ENCODE measurements at places on chromosomes 5 and 9.

- DNase-seq, result no peak
Observed at GRCh38 chr9:129834489-129835127, 467 bp downstream of the C9orf78 start.

DNA sequence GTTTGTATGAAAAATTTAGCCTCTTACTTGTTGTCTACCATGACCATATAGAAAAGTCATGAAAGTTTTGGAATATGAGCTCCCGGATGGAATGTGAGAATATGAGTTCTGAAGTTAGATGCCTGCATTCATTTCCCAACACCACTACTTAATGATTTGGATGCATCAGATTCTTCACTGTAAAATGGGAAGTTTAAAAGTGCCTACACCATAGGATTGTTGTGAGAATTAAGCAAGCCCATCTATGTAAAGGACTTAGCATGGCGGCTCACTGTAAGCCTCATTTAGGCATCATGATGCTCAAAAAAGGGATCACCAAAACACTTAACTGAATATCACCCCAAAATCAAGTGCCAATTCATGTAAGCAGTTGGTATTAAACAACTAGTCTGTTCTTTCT lies 177.3 kb downstream of the RAB3C start:
- no peak for DNase-seq

GRCh38 chr5:176533894-176534611 lies 3.1 kb downstream of the RNF44 start:
- no peak for DNase-seq

GRCh38 chr9:100134731-100135130 lies 35.7 kb downstream of the INVS start:
- DNase-seq, result no peak

DNA sequence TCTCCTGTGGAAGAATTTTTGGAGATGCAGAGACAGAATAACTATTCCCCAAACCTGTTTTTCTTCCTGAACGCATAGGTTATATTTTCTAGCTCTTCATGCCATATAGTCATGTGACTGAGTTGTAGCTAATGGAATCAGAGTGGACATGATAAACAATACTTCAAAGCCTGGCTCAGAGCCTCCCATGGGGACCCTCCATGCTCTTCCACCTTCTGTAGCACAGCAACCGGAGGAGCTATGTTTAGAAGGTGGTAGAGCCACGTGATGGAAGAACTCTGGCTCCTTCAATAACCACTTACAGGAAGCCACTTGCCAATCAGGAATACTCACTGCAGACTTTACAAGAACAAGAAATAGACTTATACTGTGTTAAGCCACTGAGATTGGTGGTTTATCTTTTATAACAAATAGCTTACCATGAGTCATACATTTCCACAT lies 39.2 kb downstream of the NADK2 start:
- DNase-seq, result no peak

- DNase-seq, result no peak
Observed at GRCh38 chr5:6350277-6351090, 27.9 kb downstream of the MED10 start.

DNA sequence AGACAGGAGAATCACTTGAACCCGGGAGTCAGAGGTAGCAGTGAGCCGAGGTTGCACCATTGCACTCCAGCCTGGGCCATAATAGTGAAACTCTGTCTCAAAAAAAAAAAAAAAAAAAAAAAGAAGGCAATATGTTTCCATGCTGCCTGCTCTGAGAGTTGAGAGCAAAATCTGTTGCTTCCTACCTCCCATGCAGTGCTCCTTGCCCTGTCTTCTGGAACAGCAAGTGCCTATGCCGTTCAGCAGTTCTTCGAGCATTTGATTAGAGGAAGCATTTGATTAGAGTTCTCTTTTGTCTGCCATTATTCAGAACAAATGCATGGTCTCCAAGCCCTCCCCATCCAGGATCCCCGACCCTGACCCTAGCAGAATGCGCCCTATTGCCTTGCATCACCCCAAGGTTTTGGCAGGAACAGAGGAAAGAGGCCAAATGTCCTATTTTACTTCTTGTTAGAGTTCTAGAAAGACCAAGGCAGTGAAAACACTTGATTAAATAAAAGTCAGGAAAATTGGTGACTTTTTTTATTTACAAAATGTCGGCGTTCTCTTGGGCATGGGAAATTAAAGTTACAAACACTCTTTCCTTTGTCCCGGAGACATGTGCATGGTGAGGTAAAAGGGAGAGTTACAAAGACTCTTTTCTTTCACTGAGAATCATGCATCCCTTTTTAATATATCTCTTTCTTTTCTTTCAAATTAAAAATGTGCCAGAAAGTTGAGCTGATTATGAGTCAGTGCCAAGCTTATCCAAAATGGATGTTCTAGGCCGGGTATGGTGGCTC lies 27.8 kb upstream of the FSD1L start:
- DNase-seq, result no peak

- no peak for DNase-seq
Observed at GRCh38 chr9:129745200-129745599, 7.6 kb downstream of the PTGES start.

DNA sequence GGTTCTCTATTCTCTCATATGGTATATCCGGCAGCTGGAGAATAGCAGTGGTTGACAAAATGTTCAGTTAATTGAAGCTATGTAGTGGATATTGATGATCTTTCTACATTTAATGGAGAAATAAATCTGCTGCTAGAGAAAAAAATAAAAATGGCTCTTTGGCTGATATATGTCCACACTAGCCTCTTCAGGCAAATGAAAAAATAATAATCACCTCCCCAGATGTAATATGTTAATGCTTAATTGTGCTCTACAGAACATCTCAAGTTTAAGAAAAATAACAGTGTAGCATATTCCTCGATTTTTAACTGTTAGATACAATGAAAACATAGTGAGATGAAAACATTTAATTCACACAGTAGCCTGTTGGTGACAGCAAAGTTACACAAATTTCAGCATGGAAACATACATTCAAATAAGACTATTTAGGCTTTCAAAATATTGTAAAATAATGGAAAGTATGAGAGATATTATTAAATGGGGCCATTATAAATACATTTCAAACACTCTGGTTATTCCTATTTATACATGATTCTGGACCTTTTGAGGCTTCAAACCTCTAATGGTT lies 543.0 kb downstream of the MAT2B start:
- no peak for DNase-seq

DNA sequence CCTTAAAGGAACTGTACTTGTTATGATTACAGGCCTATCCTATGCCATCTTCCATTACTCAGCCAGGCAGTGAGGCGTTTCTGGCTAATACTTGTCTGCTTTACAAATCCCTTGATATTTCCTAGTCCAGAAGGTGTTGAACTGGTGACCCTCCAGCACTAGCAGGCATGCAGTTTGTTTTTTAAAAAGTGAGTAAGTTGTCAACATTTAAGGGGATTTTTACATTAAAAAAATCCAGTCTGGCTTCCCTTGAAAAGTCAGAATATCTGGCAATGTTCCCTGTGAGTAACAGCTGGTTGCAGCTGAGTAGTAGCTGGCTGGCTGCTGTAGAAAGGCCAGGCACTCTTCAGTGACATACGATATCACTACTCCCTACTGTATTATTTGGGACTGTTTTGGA lies 21.8 kb downstream of the GRIN3A start:
- no peak for DNase-seq

GRCh38 chr9:135043345-135043744 lies 44.1 kb upstream of the OLFM1 start:
- DNase-seq, result no peak

- DNase-seq, result no peak
Observed at GRCh38 chr9:106478312-106478711, 384.7 kb upstream of the ZNF462 start.

GRCh38 chr9:114031948-114032840 lies 45.9 kb downstream of the AMBP start:
- DNase-seq, result no peak

GRCh38 chr5:81234801-81235200 lies 1.7 kb downstream of the CKMT2 start:
- DNase-seq, result no peak

- no peak for DNase-seq
Observed at GRCh38 chr5:140588311-140589070, 23.9 kb downstream of the SLC35A4 start.

DNA sequence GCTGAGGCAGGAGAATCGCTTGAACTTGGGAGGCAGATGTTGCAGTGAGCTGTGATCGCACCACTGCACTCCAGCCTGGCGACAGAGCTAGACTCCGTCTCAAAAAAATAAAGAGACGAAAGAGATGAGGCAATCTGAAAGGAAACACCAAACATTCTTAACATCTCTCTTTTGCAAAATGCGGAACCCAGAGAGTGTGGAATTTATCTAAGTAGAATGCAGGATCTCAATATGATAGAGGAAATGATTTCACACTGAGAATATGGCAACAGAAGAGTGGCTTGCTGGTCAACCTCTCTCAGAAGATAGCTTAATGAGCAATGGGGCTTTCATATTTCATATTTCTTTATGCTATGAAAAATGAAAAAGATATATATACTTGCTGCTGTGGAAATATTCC lies 33.4 kb upstream of the PCA3 start:
- DNase-seq, result no peak

GRCh38 chr5:164748861-164749260 lies 1243.4 kb downstream of the MAT2B start:
- DNase-seq, result no peak

GRCh38 chr5:38463634-38464521 lies 92.6 kb downstream of the LIFR start:
- DNase-seq, result no peak

GRCh38 chr5:145510324-145510723 lies 324.8 kb downstream of the PRELID2 start:
- DNase-seq, result no peak

GRCh38 chr9:108511307-108511706 lies 344.5 kb downstream of the ACTL7B start:
- no peak for DNase-seq

DNA sequence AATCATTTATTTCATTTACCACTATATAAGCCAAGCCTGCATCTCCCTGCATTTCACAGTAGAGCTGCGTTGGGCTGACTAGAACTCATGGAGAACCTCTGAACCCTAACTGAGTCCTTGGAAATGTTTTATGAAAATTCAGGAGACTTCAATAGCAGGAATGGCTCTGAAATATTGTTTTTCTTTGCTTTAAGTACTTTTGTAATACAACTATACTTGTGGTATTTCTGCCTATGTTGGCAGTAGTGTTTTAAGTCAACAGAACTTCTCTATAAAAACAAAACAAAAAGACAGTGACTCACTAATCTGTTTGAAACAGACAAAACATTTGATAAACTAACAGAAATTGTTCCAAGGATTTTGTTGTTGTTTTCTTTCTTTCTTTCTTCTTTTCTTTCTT lies 489.2 kb upstream of the MEF2C start:
- DNase-seq, result no peak

DNA sequence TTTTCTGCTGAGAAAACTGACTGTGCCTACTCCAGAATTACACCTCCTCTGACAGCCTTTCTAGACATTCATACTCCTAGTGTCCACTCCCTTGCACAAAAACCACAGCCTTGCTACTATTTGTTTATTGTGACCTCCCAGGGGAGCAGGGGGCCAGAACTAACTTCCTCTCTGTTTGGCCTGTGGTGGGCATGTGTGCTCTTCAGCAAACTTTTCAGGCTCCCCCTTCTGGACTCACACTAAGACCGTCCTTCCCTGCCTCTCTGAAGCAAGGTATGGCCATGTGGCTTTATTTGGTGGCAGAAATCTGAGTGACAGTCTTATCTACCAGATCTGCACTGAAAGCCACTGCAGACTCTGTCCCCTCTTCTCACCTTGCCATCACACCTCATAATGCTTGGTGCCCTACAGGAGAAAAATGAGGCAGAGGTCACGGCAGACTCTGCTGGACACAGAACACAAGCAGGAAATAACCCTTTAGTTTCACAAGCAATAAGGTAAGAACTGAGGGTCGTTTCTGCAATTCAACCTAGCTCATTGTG lies 28.2 kb downstream of the LIFR start:
- no peak for DNase-seq

DNA sequence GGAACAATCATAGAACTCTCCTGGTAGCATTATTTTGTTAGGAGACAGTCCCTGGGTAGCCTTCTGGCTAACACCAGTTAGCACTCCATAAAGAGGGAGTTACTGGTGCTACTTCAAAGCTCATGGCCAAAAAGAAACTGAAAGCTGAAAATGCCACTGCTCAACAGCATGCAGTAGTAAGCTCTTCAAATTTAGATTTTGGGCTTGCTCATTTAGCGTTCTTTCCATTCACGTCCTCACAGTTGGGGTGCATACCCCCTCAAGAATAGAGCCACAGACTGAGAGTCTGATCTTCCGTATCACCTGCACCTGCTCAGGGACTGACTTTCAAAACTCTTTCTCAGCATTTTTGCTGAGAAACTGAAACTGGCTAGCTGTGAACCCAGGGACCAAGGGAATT lies 24.7 kb downstream of the NTRK2 start:
- DNase-seq, result no peak

DNA sequence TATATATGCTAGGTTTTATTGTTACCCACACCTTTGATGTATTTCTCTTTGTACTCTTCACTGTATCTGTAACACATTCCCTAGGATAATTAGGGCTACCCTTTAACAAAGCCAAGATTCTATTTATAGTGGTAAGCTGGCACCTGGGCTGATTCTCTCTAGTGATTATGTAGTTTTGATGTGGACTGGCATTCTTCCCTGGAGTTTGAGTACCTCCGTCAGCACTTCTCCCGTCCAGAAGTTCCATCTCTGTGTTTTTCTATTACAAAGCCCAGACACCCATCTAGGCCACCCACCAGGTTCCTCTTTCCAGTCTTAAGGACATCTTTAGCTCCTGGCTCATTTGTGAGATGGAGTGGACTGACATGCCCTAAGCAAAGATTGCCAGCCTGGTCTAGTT lies 55.9 kb upstream of the CDKN2B start:
- no peak for DNase-seq

- DNase-seq, result no peak
Observed at GRCh38 chr9:4855841-4856240, 63.1 kb downstream of the RCL1 start.

DNA sequence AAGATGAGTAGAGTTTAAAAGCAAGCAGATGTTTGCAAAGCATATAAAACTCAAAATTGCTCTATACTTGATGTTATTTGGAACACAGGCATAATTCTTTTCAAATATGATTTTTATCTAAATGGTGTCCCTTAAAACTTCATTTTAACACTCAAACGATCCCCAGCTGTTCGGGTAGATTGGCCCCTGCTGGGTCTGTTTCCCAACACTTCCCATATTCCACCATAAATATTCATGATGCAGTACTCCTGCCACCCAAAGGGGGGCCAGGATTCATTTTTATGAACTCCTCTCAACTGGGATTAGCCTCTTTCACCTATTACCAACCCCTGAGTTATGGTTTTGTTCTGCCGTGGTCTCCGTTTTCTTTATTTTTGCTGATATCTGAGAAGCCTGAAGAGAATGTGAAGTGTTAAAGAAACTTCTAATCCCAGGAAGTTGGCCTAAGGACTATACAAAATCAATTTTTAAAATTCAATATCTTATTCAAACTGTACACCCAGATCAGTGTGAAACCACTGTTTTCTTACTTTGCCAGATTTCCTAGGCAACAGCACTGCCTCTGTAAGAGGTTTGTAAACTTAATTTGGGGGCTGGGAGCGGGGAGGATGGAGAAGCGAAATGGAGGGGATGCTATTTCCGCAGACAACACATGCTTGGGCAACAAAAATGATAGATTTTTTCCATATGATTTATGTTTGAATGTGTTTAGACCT lies 384.1 kb downstream of the DMRT2 start:
- DNase-seq, result no peak

GRCh38 chr5:92505145-92505544 lies 1075.9 kb downstream of the NR2F1-AS1 start:
- DNase-seq, result no peak

- DNase-seq, result no peak
Observed at GRCh38 chr5:107286447-107287098, 384.2 kb downstream of the EFNA5 start.

Measured in stimulated activated CD4-positive, alpha-beta T cell treated with anti-CD3 and anti-CD28 coated beads, Interleukin-1b, Interleukin-23, amount 100 ng/mL, for 24 hours (primary cell).